ENCODE measurements at places on chromosomes 7 and 10. TPM values are rescaled to one million over a fixed set of nuclear protein-coding genes. Genes with fewer than 3 reads are reported as not detected.
A peak's percentile ranks its signal among the peaks of the same experiment; 100 is the strongest.

Gene NODAL
- total RNA-seq = not detected

Gene SPDYE6
- not detected for total RNA-seq

Gene TSPAN15
- 55.4 TPM for total RNA-seq

Gene HOXA11
- total RNA-seq = 18.7 TPM

Gene GDF2
- not detected for total RNA-seq

Gene CYP3A4
- not detected for total RNA-seq

Gene ADAM12
- 0.14 TPM for total RNA-seq

Gene VSTM2A
- 2.6 TPM for total RNA-seq

Gene INHBA
- total RNA-seq = 1.5 TPM

Gene TMEM270
- not detected for total RNA-seq

Gene SVOPL
- not detected for total RNA-seq

Gene PTPRN2
- total RNA-seq = 5.8 TPM

Gene SLC26A3
- 6.4 TPM for total RNA-seq

Gene HABP2
- total RNA-seq = not detected

GRCh38 chr7:148118371-148118770 lies 472.2 kb upstream of the C7orf33 start:
- no peak for DNase-seq

GRCh38 chr7:16023503-16023902 lies 337.0 kb upstream of the MEOX2 start:
- no peak for DNase-seq

- no peak for DNase-seq
Measured at GRCh38 chr10:62249957-62250356, 18.7 kb downstream of the RTKN2 start.

- DNase-seq = no peak
Measured at GRCh38 chr10:111222961-111223360, 146.1 kb downstream of the ADRA2A start.

GRCh38 chr10:17067376-17068264 lies 62.0 kb downstream of the CUBN start:
- no peak for DNase-seq

- no peak for DNase-seq
Measured at GRCh38 chr7:18513343-18513742, 17.8 kb downstream of the HDAC9 start.

DNA sequence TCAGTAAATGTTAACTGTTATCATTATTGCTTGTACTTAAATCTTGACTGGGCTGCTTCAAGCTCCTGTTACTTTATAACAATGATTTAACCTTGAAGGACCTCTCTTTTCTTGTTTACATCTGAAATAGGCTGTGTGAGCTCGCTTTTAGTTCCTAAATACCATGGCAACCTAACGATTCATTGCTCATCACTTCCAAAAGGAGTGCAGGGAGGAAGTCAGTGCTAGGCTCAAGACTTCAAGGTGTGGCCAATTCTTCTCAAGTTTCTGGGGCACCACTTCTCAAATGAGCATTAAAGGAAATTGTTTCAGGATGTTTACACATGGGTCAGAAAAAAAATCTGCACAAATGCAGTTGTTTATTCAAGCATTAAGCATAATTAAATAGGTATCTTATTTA lies 284.2 kb downstream of the MTERF1 start:
- no peak for DNase-seq

DNA sequence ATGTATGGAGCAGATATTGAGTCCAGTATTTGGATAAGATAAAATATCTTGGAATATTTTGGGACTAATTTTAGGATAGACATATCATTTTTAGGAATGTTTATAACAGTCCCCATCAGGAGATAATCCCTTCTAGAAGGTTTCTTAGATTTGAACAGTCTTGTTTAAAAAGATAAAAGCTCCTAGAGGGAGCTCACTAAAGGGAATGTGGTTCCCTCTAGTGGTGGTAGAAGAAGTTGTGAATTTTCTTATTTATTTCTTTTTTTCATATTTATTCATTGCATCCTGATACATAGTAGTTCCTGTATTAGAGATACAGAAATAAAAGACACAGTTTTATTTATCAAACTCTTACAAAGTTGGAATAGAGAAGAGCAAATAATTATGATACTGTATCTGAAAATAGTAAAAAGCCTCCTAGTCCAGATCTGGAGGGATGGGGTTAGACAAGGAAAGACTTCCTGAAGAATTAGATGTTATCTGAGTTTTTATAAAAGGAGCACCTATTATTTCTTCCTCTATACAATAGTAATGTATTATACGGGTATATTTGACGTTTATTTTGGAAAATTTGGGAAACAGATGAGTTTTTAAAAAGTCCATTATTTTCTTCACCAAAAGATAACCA lies 24.5 kb upstream of the KLF14 start:
- DNase-seq = no peak

GRCh38 chr10:84499846-84500245 lies 171.5 kb downstream of the CCSER2 start:
- DNase-seq = no peak

DNA sequence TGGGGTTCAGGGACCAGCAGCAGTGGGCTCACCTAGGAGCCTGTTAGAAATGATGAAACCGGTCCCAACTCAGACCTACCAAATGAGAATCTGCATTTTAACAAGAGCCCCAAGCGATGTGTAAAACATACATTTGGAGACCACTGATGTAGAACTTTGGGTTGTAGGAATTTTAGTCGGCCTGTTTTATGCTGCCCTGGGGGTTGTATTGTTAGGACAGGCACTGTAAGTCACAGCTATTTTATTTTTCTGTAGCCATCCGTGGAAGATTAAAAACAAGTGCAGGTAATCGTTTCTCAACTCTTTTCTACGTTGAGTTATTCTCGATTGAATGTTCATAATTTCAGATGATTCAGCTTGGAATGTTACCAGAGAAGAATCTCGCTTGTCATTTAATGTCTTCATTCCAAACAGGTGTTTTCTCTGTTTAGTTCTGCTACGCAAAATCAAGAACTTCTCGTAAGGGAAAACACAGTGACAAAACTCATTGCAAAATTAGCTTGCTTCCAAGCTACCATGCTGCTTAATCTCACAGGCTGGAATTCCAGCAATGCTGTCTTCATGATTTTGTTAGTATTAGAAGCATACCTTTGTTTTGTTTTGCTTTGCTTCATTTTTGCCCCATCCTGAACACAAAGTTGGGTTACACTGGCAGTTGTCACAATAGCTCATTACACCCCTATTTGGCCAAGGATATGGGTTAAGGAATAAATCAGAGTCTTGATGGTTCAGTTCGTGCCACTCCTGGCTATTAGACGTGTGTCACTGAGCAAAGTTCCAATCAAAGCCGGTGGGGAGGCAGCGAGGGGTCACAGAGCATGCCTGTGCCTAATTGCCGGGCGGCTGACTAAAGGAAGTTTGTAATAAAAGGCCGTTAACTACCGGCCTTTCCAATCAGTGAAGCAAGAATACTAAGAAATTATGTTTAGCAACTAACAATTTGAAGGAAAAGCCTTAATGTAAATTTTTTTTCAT lies 676.9 kb downstream of the GATA3 start:
- no peak for DNase-seq

- no peak for DNase-seq
Measured at GRCh38 chr7:97460433-97460832, 271.5 kb upstream of the TAC1 start.

- DNase-seq = no peak
Measured at GRCh38 chr7:156819733-156820295, 73.2 kb downstream of the LMBR1 start.

- DNase-seq = no peak
Measured at GRCh38 chr7:15046861-15047260, 144.3 kb upstream of the DGKB start.

DNA sequence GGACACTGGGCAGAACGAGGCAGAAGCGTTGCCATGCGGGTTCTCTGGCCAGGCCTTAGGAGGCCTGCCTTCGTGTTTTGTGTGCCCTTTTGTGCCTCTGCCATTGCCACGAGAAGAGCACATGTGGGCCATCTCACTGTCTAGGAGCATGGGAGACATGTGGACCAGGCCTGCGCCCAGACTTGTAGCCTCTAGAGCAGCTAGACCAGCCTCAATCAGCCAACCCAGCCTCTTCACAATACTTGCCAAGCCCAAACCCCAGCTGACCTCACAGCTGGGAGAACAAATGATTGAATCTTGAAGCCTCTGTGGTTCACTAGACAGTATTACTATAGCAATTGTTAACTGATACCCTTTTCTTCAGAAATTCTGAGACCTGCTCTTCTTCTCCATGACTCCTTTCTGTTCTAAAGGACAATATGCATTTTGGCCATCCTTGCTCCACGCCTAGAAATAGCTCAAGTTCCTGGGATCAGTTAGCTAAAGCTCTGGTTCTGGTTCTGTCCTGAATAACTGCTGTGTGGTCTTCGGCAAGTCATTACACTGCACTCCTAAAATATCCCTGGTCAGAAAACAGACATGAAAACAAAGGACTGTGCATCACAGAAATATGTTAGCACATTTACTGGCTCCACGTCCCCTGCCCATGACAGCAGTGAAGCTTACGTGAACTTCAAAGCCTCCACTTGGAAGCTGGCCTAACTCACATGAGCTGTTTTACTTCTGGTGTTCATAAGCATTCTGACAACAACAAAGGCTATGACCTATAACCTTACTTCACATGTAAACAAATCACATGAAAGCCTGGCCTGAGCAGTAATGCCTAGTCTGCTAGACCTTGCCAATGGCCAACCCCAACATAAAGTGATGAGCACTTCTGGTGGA lies 72.3 kb upstream of the MKRN1 start:
- no peak for DNase-seq

- DNase-seq = no peak
Measured at GRCh38 chr7:28470344-28470743, 58.0 kb downstream of the CREB5 start.

- no peak for DNase-seq
Measured at GRCh38 chr10:49610114-49610457, at the start of gene SLC18A3. Gene SLC18A3 (plus strand): TSS chr10:49610310. CDS start chr10:49610741, 431 bp downstream.

GRCh38 chr10:69366738-69367137 lies 50.0 kb downstream of the TACR2 start:
- DNase-seq = no peak

DNA sequence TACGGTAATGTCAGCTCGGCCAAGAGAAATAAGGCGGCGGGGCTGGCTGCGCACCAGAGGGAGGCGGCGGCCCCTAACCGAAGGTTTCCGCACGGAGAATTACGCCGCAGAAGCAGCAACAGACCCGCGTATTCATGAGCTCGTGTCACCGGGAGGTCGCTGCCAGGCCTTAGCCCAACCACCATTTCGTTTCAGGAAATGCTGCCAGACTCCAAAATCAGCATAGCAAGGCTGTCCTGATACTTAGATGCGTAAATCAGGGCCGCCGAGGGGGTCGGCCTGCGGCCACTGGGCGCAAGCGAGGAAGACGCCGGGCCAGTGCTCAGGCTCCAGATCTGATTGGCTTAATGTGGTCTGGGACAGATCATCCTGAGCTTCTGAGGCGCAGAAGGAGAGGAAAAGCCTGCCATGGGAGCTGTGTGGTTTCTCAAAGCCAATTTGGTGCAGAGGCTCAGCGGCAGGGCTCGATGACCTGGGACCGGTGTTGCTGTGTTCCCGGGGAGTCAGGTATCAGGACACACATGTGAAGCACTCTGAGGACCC lies 247.9 kb downstream of the BAMBI start:
- DNase-seq = no peak

GRCh38 chr10:93589648-93590562 lies 11.1 kb downstream of the RBP4 start:
- no peak for DNase-seq

- no peak for DNase-seq
Measured at GRCh38 chr10:129541748-129542487, 74.9 kb downstream of the MGMT start.

DNA sequence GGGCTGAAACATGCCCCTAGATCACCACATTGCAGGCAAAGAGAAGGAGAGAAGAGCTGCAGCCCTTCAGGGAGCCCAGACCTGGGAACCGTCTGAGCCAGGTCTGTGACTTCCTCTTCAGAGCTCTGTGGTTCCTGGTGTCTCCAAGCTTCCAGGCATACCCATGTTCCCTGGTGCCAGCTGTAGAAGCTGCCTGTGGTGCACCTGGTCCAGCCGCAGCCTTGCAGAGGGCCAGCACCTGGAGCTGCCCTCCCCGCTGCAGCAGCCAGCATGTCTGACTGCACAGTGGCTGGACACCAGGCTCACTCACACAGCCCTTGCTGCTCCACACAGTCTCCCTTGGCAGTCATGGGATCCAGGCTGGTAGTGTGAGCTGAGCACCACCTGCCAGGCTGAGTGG lies 33.6 kb downstream of the C7orf25 start:
- DNase-seq = no peak

DNA sequence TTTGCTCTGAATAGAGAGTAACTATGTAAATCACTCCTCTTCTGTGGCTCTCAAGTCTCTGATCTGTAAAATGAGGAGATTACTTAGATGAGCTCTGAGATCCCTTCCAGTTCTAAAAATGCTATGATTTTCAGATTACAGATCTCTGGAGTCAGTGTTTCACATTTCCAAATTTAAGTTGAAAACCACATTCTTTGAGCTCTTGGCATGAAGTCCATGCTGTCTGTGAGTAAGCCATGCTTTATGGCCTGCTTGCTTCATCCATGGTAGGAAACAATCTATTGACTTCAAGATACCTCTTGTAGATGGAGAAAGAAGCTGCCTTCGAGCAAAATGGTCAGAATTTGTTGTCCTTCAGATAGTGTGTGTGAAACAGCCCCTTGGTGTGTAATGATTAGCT lies 64.9 kb downstream of the CELF2 start:
- no peak for DNase-seq

DNA sequence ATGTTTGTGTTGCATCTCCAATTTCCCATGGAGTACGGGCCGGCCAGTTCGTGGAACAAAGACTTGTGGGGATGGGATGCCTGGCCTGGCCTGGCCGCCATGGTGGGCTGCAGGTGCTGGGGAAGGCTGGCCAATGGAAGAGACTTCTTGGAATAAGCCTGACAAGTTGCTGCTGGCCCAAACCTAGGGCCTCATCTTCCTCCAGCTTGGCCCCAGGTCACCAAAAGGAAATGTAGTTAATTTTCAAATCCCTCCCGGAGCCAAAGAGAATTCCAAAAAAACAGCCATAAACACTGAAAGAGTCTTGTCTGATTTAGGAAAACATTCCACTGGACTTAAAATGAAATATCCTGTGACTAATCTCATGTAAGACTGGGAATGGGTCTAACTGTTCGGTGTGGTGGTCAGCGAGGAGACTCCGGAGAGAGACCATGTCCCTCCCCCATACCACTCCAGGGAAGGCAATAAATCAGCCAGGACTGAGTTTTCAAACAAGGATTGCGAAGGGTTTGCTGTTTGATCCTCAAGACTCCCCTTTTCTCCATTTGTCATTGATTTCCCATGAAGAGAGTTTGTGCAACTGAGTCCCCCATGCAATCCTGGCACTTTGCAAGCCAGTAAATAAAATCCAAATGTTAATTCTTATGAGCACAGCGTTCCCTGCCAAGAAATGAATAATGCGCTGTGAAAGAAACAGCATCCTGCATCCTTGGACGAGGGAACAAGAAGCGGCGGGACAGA lies 128.7 kb upstream of the HABP2 start:
- peak; percentile 83 for DNase-seq

DNA sequence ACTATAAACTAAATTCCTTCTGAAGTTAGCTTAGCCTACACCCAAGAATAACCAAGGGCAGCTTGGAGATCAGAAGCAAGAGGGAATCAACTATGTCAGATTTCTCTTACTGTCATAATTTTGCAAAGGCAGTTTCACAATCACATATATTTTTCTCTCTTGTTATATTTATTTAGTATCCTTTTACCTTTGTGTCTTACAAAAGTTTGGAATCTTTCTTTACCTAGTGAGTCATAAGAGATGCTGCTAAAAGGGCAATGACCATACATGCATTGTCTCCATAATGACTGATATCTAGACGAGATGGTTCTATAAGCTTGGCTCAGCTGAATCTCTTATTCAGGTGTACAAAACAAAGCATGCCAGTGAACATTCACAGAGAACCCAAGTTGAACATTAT lies 61.1 kb downstream of the PPP1R17 start:
- DNase-seq = no peak
